A549 treated with CORT108297 at 1 μM for 4 hours (cell line): ENCODE measurements at places on chromosomes 4 and X. TPM values are rescaled to one million over a fixed set of nuclear protein-coding genes. Genes with fewer than 3 reads are reported as not detected.

Gene SMIM10
- 0.05 to 0.14 TPM (median 0.08 TPM) in 5 replicates for total RNA-seq

Gene IQSEC2
- 32.6 to 44.7 TPM (median 40.2 TPM) in 5 replicates for total RNA-seq

Gene MAGT1
- 36.1 to 46.4 TPM (median 39.3 TPM) in 5 replicates for total RNA-seq

Gene SH3TC1
- 8.7 to 12.9 TPM (median 11.6 TPM) in 5 replicates for total RNA-seq

Gene CCDC110
- total RNA-seq = 0.04 to 0.09 TPM (median 0.07 TPM) in 3 of 5 replicates, not detected in the others

Gene ARHGAP36
- not detected in 5 replicates for total RNA-seq

Gene CPZ
- total RNA-seq = 0.20 to 0.35 TPM (median 0.24 TPM) in 5 replicates

Gene MAGEB17
- total RNA-seq = not detected in 5 replicates

Gene IBSP
- not detected in 5 replicates for total RNA-seq
